ENCODE measurements at places on chromosomes 11 and 22. TPM values are rescaled to one million over a fixed set of nuclear protein-coding genes. Genes with fewer than 3 reads are reported as not detected.

The OR5M11 gene
- total RNA-seq: not detected

The C11orf42 gene
- total RNA-seq: not detected

The DEPDC5 gene
- total RNA-seq: 46.6 TPM

The ZNF214 gene
- not detected for total RNA-seq

The ZNF280A gene
- not detected for total RNA-seq

The IRAG1 gene
- total RNA-seq: not detected

The C11orf21 gene
- total RNA-seq: 51.0 TPM

The TTC36 gene
- 1.0 TPM for total RNA-seq

The SYCE3 gene
- 0.79 TPM for total RNA-seq

The OR5B21 gene
- 0.89 TPM for total RNA-seq

The LRRC74B gene
- not detected for total RNA-seq

The OR5AL1 gene
- total RNA-seq: not detected

The HPX gene
- 1.3 TPM for total RNA-seq

The SCGB2A2 gene
- not detected for total RNA-seq

The TRPM5 gene
- total RNA-seq: not detected

The APOA4 gene
- not detected for total RNA-seq

The ALX4 gene
- not detected for total RNA-seq

The CD3G gene
- total RNA-seq: 199 TPM

The A4GALT gene
- not detected for total RNA-seq

The NXPE1 gene
- not detected for total RNA-seq

The WBP2NL gene
- total RNA-seq: 2.6 TPM

The RAB39A gene
- not detected for total RNA-seq

The SMC1B gene
- total RNA-seq: 2.4 TPM

The RIMBP3B gene
- total RNA-seq: 0.89 TPM

The ANO5 gene
- total RNA-seq: 0.09 TPM

The TMEM80 gene
- total RNA-seq: 39.7 TPM

The GDPD4 gene
- total RNA-seq: not detected

The CRYBA4 gene
- not detected for total RNA-seq

The RBFOX2 gene
- total RNA-seq: 0.36 TPM

The CENATAC gene
- total RNA-seq: 74.2 TPM

The MEI1 gene
- 52.5 TPM for total RNA-seq

The KRTAP5-11 gene
- not detected for total RNA-seq

The LMNTD2 gene
- total RNA-seq: 2.7 TPM

The GPHA2 gene
- total RNA-seq: not detected

The OR4D5 gene
- total RNA-seq: not detected

The OLFML1 gene
- not detected for total RNA-seq

The LGR4 gene
- 0.11 TPM for total RNA-seq

The DTX4 gene
- total RNA-seq: 0.94 TPM

The FXYD6 gene
- 0.31 TPM for total RNA-seq

The POGLUT3 gene
- 25.1 TPM for total RNA-seq
